ENCODE measurements at places on chromosomes 12 and 14.

GRCh38 chr12:25625146-25625545 is 72.1 kb upstream of the LMNTD1 start:
- DNase-seq, result no peak

DNA sequence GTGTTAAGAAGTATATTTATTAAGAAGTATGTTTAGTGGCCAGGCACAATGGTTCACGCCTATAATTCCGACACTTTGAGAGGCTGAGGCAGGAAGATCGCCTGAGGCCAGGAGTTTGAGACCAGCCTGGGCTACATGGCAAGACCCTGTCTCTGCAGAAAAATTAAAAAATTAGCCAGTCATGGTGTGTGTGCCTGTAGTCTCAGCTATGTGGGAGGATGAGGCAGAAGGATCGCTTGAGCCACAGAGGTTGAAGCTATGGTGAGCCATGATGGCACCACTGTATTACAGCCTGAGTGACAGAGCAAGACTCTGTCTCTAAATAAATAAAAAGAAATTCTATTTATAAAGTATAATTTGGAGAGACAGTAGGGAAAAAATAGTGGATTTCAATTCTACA is 20.3 kb downstream of the R3HDM2 start:
- no peak for DNase-seq

- peak; percentile 6 for DNase-seq
Observed at GRCh38 chr12:13365748-13366366, 169.3 kb downstream of the EMP1 start.

DNA sequence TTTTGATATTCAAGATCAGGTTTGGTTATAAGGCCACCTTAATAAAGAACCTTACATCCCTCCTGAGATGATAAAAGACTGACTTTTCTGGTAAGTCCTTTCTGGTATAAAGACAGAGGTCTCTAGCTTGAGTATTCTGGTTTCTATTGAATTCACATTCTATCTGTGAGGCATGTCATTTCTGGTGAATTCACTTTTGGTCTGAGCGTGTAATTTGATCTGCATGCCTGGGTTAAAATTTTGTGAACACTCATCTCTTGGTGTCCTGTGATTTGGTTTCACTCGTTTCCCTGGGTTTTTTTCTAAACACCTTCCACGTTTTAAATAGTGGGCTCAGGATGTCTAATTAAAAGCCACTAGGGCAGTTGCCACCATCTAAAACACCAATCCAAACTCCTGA is 12.2 kb downstream of the EIF5 start:
- DNase-seq, result no peak

GRCh38 chr14:73503648-73504047 is 12.9 kb downstream of the RIOX1 start:
- no peak for DNase-seq

DNA sequence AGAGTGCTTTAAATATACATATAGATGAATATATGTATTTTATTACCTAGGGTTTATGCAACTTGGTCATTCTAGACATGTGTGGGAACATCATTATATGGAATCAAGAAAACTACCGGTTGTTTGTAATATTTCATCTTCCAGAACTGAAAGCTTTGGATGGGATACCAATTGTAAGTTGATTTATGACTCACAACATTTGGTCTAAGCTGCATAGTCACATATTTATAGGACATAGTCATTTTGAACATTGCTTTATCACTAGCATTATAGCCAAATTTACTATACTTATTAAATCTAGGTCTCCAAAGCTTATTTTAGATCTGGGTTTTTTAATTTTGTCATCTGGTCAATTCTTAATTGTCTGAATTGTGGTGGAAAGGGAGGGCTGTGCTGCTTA is 83.7 kb upstream of the PCNX4 start:
- DNase-seq, result no peak

DNA sequence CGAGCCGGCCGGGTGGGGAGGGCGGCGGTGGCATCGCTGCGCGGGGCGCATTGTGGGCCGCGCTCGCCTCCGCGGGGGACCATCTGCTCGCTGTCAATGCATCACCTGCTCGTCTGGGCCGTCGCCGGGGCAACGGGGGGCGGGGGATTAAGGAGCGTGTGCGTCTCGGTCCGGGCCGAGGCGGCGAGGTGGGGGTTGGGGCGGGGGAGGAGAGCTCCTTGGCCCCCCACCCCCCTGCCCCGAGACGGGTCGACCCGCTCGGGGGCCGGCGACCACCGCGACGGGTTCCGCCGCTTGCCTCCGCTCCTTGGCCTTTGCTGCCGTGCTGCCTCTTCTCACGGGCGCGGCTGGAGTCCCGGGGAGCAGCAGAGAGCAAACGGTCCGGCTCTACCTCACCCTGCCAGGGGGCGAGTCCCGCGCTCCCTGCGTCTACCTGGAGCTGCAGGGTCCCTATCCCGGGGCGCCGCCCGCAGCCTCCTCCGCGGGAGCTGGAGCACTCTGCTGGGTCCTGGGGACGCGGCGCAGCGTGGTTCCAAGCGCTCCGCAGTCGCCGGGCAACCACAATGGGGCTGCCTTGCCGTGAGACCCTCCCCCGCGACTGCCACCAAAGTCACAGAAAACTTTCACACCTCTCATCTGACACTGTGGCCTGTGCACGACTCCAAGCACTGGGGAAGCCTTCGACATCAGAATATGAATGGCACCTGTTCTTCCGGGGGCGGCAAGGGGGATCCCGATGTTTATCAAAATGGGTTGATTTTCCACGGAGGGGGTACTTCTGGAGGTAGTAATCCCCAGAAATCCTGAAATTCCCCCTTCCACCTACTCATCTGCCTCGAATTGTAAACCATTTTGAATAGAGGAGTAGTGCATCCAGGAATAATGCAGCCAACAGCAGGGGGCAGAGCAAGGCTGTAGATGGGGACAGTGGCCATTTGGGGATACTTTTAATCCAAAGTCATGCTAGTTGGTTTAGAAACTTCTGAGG is at the start of gene C12orf42:
C12orf42 (minus strand) TSS at position 500 of the 988 bp plus-strand sequence. CDS start 17,542 bp downstream, outside the sequence.
- DNase-seq, result no peak

DNA sequence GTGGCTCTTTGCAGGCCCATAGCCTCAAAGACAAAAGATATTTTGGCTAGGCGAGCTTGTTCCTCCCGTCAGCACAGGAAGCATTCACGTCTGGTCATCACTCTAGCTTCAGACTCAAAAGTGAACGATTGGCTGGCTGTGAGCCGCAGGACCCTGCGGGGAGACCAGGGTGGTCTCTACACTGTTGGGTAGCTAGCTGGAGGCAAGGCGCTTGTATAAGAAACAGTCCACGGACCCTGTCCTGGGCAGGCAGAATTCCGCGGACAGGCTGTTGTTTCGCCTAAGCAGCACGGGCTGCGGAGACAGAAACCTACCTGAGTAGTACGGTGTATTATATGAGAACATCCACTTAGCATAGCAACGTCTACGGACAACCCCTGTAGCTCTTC is 29.6 kb downstream of the WBP11 start:
- no peak for DNase-seq

GRCh38 chr12:12079291-12079690 is 8.6 kb downstream of the BCL2L14 start:
- DNase-seq, result no peak

- no peak for DNase-seq
Observed at GRCh38 chr12:43108656-43109055, 443.3 kb downstream of the ADAMTS20 start.

- no peak for DNase-seq
Observed at GRCh38 chr12:27769142-27769673, 10.8 kb upstream of the KLHL42 start.

Data from gastrocnemius medialis (tissue), 4 donors.